ENCODE measurements at places on chromosomes 3 and 15.

DNA sequence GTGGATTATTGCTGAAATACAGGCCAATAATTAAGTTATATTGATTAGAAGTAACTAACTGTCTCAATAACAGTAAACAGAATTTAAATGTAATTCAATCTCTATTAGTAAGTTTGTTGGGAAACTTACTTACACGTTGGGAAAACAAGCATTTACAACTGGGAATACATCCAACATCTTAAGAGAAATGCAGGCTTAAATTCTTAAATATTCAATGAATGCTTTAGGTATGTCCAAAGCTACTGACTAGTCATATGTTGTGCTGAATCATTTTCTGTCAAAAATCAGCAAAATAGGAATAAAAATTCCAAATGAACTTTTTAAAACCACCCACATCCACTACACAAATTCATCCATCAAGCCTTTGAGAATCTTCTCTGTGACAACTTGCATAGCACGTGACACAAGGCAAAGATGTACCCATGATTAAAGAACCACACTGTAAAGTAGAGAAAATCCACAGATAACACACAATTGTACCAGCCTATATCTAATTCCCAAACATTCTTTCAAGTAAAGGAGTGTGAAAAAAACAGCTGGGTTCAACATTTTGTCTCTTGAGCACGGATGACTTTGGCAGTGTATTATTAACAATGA is 60.0 kb downstream of the NMNAT3 start:
- DNase-seq = no peak

DNA sequence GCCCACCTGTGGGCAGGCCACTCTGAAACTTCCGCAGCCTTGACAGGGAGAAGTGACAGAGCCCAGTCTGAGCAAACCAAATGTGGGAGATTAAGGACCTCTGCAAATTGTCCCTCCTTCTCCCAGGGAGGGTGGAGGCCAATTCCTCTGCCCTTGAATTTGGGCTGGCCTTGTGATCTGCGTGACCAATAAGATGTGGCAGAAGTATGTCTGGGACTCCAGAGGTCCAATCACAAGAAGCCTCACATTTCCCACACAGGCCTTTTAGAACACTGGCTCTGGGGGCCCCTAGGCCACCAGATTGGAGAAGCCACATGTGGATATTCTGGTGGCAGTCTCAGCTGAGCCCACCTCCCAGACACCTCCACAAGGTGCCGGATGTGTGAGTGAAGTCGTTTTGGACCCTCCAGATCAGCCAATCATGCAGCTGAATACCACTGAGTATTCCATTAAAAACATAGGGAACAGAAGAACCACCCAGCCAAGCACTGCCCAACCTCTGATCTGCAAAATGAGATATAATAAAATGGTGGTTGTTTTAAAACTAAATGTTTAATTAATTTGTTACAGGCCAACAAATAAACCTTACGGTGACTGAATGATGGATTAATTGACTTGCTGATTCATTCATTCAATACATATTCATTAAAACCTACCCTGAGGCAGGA is 150.3 kb downstream of the NUP210 start:
- no peak for DNase-seq

DNA sequence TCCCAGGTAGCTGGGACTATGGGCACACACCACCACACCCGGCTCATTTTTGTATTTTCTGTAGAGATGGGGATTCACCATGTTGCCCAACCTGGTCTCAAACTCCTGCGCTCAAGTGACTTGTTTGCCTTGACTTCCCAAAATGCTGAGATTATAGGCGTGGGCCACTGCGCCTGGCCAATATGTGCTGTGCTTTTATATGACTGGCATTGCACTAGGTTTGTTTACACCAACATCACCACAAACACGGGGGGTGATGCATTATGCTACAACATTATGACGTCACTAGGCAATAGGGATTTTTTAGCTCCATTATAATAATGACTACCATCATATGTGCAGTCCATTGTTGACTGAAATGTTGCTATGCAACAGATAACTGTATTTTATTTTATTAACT is 6.9 kb downstream of the APH1B start:
- no peak for DNase-seq

GRCh38 chr3:116020495-116020894 is 397.2 kb downstream of the GAP43 start:
- DNase-seq = no peak

DNA sequence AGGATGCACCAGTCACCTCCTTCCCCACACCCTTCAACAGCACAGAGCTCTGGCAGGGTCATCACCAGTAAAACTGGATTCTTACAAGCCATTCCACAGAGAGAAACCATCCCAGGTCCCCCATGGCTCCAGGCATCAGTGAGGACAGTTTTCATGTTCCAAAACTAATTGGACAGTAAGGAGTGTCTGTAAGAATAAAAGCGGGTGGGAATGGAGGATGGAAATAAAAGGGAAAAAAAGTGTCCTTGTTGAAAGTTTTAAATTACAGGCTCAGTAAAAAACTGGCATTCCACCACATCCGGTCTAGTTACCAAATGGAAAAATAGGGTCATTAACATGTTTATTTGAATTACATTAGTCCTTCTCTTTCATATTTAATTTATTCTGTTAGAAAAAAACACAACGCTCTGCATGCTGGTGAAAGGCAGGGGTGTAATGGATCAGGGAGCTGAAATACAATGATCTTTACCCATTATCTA is 117.4 kb downstream of the TIGIT start:
- no peak for DNase-seq

Measured in activated T-helper 1 cell treated with anti-CD3 and anti-CD28 coated beads, Interleukin-2, amount 50 U/mL, for 16 hours (primary cell).